GM18507 (cell line): ENCODE measurements at places on chromosomes 6 and 20.

DNA sequence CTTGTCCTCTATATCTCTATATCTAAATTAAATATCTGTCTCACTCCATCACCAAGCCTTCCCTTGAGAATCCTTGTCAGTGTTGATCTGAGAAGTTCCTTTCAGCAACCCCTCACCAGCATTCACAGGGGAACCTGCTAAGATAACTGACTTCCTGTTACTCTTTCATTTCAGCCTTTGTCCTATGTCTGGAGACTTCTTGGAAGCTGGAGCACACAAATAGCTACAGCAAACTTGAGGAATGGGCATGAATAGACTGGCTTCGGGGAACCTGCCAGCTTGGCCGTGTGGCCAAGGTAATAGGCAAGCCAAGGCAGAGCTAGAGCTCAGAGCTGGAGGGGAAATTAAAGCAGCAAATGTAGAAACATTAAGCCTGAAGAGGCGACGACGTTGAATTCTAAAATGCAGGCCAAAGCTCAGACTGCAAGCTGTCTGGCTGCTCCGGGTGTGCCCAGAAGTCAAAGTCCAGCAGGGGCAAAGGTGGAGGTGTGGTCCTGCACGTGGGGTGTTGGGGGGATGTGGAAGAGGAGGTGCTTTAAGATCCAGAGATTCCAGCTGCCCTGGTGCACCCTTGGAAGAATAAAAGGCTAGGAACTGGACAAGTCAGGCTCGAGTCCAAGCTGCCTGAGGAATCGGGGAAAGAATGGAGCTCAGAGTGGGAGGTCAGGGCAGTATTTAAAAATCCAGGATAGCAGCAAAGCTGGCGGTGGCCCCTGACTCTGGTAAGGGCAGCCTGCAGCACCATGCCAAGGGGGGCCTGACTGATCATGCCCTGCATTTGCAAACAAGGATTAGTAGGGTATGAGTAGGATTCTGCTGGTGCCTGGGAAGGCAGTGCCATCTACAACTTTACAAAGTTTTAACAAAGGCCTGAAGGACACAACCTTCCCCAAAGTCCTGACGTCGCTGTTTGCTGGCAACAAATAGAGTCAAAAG is 185.0 kb upstream of the SGK1 start:
- DNase-seq = no peak

GRCh38 chr20:48197066-48197465 is 411.8 kb upstream of the SULF2 start:
- DNase-seq = no peak

GRCh38 chr6:25548451-25548850 is 103.6 kb upstream of the SCGN start:
- no peak for DNase-seq

GRCh38 chr6:11331111-11331510 is 98.6 kb upstream of the NEDD9 start:
- DNase-seq = no peak

DNA sequence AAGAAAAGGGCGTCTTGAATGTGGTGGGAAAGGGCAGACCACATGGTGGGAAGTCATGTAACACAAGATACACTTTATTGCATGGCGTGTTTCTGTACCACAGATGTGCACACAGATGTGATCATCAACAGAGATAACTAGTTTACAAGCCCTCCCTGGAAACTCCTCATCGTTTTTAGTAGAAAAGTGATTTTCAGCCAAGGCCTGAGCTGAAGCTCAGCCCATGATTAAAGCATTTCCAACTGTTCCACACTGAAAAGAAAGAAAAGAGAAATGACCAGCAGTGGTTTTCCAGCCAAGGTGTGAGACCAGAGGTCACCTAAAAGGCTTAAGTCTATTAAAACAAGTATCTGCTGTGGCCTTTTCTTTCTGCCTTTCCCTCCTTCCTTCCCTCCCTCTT is 463.9 kb upstream of the JAG1 start:
- no peak for DNase-seq

DNA sequence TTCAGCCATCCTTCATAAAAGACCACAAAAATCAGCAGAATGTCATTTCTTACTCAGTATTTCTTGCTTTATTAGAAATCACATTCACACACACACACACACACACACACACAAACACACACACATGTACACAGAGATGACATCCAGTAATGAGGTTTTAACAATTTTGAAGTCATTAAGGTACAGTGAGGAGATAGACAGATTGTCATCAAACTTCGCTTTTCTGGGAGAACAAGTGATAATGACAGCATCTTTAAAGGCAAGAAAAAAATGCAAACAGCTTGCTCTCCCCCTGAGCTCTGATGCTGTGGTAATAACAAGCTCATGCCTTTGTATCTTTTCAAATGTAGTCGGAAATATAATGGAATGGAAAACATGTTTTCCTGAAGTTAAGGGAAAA is 184.4 kb upstream of the RNF217 start:
- DNase-seq = no peak

GRCh38 chr20:63183422-63184146 is 32.3 kb downstream of the YTHDF1 start:
- peak; percentile 52 for DNase-seq

DNA sequence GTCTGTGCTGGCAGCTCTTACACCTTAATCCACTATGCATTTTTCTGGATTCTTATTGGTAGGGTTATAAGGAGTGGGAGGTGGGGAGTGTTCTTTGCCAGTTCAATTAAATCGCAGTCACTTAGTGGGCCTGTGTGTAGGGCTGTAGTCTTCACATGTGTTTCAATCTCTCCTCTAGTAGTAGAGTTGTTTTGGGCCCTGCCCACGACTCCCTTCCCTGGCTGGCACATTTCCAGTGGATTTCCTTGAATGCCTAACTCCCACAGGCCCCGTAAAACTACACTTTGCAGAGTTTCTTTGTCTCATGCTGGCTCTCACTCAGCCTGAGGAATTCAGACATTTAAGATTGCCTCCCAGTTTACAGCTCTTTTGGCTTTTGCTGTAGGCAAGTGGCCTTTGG is 414.0 kb upstream of the OPRM1 start:
- no peak for DNase-seq
